A172 (cell line): ENCODE measurements at places on chromosomes 13 and 19. TPM values are rescaled to one million over a fixed set of nuclear protein-coding genes. Genes with fewer than 3 reads are reported as not detected.

SMAD9 gene
- 2.1 and 5.2 TPM in 2 replicates for total RNA-seq

GRCh38 chr13:111060237-111060919 lies 54.7 kb upstream of the ARHGEF7 start:
- no peak for DNase-seq

GRCh38 chr19:10111405-10111811 lies at the start of gene P2RY11:
TSS of gene P2RY11 (plus strand) at chr19:10111693. CDS start at chr19:10111722, 29 bp downstream.
- DNase-seq = no peak

GRCh38 chr19:10936661-10937084 lies 8.1 kb downstream of the TIMM29 start:
- DNase-seq = peak; percentile 82

LHB gene
- total RNA-seq = not detected in 2 replicates

DNA sequence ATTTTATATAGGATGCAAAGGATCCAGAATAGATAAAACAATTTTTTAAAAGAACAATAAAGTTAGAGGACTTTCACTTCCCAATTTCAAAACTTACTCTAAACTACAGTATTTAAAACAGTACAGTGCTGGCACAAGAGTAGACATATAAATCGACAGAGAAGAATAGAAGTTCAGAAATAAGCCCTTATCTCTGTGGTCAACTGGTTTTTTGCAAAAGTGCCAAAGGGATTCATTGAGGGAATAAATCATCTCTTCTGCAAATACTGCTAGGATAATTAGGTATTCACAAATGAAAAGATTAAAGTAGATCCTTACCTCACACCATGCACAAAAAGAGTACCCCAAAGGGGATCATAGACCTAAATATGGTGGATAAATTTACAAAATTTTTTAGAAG lies 431.0 kb upstream of the HTR2A start:
- no peak for DNase-seq

- no peak for DNase-seq
Observed at GRCh38 chr19:22427547-22427946, 5.4 kb upstream of the ZNF98 start.

DNA sequence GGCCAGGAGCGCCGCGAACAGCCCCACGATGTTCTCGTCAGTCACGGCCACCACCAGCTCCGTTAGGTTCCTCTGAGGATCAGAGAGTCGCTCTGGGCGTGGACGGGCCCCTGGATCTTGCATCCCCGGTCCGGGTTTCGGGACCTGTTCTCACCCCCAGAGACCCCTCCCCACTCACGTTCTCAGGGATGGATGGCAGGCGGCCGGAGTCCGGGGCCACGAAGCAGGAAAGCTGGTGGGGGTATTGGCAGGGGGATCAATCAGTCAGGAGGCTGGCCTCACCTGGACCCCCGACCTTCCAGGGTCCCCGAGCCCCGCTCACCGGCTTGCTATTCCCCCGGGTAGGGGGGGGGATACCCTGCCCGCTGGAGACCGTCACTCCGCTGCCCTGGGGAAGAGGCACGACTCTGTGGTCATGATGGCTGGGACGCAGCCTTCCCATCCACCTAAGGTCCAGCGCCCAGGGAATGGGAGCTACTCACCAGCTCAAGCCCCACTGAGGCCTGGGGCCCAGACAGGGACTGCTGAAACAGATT lies 4.6 kb downstream of the DENND1C start:
- DNase-seq = no peak

- DNase-seq = no peak
Observed at GRCh38 chr13:113997845-113998751, 24.2 kb upstream of the C13orf46 start.

CCDC169 gene
- total RNA-seq = 7.0 and 9.2 TPM in 2 replicates

RUBCNL gene
- 0.14 and 0.29 TPM in 2 replicates for total RNA-seq

- no peak for DNase-seq
Observed at GRCh38 chr13:110329798-110330461, 22.8 kb downstream of the COL4A2 start.

DNA sequence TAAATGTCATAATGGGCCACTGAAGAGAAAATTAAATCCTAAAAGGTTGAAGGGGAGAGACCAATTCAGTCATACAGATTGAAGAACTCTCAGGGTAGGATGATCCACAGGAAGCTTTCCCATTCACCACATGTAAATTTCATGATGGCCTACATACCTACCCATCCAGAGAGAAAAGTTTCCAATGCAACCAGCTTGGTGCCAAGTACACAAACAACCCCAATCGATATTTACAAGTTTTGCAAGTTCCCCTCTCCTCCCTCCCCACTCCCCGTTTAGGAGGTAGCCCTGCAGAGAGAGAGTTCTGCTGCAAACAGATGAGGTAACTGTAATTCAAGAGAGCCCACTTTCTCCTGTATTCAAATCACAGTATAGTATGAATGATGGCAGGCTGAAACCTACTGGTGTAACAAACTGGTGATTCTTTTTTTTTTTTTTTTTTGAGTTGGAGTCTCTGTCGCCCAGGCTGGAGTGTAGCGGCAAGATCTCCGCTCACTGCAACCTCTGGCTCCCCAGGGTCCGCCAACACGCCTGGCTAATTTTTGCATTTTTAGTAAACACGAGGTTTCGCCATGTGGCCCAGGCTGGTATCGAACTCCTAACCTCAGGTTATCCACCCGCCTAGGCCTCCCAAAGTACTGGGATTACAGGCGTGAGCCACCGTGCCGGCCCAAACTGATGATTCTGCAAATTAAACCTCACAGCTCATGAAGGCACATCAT lies 14.4 kb downstream of the FOXO1 start:
- no peak for DNase-seq

COX6B2 gene
- total RNA-seq = 0.28 TPM in 1 of 2 replicates, not detected in the other

TYROBP gene
- not detected in 2 replicates for total RNA-seq

- no peak for DNase-seq
Observed at GRCh38 chr13:32822771-32823170, 193.5 kb upstream of the KL start.

S1PR2 gene
- total RNA-seq = 1.7 and 2.5 TPM in 2 replicates

ZSCAN4 gene
- 0.12 TPM in 1 of 2 replicates, not detected in the other for total RNA-seq

GRCh38 chr13:46778890-46779289 lies 18.1 kb downstream of the ESD start:
- DNase-seq = no peak

GRCh38 chr13:74226791-74227475 lies 92.7 kb upstream of the KLF12 start:
- DNase-seq = no peak

- DNase-seq = no peak
Observed at GRCh38 chr13:67225252-67226159, 4.6 kb downstream of the PCDH9 start.

- no peak for DNase-seq
Observed at GRCh38 chr13:45564133-45564776, 51.3 kb downstream of the ERICH6B start.

DNA sequence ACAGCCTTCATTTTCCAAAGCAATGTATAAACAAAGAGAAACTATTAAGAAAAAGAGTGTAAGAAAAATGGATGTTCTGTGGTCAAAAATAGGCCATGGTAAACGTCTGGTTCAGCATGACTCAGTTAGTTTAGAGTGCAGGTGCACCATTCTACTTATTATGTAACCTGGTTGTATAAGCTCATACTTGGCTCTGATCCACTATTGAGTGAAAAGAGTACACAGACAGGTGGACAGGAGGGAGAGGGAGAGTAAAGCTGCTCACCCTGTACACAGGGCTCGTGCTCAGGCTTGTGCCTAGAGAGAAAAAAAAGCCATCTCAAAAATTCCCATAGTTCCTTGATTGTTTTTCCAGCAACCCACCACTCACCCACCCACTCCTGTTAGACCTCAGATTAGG lies 85.8 kb upstream of the ZNF91 start:
- DNase-seq = no peak

HCN2 gene
- 9.3 and 12.7 TPM in 2 replicates for total RNA-seq

- peak; percentile 9 for DNase-seq
Observed at GRCh38 chr13:75251188-75251587, 230.8 kb downstream of the TBC1D4 start.

CACNG7 gene
- total RNA-seq = 0.07 TPM in 1 of 2 replicates, not detected in the other

TSHZ3 gene
- 4.7 and 5.6 TPM in 2 replicates for total RNA-seq

- no peak for DNase-seq
Observed at GRCh38 chr13:72852207-72852606, 70.3 kb downstream of the PIBF1 start.

DNA sequence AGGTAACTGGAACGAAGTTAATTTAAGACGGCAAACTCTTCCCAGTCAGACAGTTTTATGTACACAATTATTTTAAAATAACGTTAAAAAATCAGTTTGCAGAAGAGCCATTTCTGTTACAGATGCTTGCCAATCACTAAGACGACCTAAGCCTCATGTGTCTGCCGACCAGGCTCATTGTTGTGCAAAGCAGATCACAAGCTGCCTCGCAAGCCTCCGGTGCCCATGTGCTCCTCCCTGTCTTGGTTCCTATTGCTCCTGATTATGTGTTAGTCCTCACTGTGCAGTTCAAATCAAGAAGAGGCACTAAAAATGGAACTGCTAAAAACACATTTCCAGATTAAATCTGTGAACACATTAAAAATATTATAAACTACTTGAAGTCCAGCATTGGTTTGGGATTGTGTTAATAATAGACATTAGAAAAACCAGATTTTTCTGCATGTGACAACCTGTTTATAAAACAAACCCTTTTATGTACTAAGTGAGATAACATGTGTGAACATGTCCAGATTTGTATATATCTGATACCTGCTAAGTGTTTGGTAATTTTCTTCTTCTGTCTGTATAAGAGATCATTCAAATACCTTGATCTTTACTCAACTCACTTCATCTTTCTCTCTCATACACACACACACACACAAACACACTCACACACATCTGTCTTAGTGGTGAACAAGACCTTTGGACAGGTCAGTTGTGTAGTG lies 81.9 kb upstream of the SLC15A1 start:
- no peak for DNase-seq

GRCh38 chr13:112905086-112905485 lies 63.9 kb upstream of the MCF2L start:
- no peak for DNase-seq

AP1M2 gene
- 39.4 and 41.9 TPM in 2 replicates for total RNA-seq

SYMPK gene
- total RNA-seq = 18.6 and 25.5 TPM in 2 replicates

- no peak for DNase-seq
Observed at GRCh38 chr13:38590796-38591507, 95.9 kb upstream of the FREM2 start.

ADPRHL1 gene
- 0.96 and 2.1 TPM in 2 replicates for total RNA-seq

DNA sequence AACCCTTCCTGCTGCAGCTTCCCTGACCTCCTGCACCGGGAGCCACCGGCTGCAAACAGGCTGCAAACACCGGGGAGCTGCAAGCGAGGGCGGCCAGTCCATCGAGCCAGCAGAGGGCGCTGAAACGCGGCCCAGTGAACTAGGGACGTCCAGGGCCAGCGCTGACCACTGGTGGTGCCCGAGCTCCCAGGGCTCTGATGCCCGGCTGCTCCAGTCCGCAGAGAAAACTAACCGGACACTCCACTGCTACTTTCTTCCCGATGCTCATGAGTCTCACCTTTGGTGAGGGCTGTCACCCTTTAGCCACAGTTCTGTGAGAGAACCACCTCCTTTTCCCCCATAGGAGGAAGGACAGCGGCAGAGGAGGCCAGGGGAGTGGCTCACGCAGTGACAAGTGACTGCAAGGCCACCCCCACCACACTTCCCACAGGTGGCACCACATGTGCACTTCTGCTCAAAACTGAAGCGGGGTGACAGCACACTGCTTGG lies 82.8 kb upstream of the MTIF3 start:
- DNase-seq = peak; percentile 67

- no peak for DNase-seq
Observed at GRCh38 chr13:114038900-114039299, 65.0 kb upstream of the C13orf46 start.

GRCh38 chr13:47548294-47548840 lies 452.7 kb downstream of the SUCLA2 start:
- no peak for DNase-seq

- no peak for DNase-seq
Observed at GRCh38 chr13:50377726-50378270, 362.6 kb downstream of the KCNRG start.

DNA sequence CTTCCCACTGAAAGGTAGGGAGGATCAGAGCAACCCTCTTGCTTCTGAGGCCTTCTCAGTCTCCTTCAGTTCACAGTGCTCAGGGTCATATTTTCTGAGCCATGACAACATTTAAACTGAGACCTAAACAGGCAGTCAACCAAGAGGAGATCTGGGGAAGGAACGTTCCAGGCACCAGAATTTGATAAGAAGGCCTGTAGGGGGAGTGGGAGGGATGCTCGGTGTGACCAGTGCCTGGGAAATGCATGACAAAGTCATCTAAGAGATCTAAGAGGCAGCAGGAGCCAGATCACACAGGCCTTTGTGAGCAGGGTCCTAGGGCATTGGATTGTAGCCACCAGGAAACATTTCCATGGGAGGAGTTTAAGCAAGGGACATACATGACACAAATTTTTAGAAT lies 71.6 kb downstream of the SHISA2 start:
- peak; percentile 16 for DNase-seq

DNA sequence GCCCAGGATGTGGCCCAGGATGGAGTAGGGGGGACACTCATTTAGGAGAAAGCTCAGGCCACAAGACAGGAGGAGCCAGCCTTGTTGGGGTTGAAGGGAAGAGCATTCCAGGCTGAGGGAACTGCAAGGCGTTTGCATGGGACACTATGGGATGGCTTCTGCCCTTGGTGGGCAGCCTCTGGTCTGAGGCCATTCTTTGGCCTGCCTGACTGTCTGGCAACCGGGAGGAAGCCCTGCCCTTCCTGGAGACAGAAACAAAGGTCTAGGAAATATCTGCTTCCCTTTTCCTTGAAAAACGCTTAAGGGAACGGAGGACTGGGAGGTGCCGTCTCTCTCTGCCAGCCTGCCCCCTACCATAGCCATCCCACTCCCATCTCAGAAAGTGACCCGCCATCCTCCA lies 2.8 kb upstream of the ICAM1 start:
- DNase-seq = no peak

GRCh38 chr13:75723901-75724300 lies 87.8 kb downstream of the LMO7 start:
- DNase-seq = no peak

EDNRB gene
- total RNA-seq = not detected in 2 replicates

GRCh38 chr13:52082601-52083000 lies 46.3 kb downstream of the NEK5 start:
- no peak for DNase-seq

DNA sequence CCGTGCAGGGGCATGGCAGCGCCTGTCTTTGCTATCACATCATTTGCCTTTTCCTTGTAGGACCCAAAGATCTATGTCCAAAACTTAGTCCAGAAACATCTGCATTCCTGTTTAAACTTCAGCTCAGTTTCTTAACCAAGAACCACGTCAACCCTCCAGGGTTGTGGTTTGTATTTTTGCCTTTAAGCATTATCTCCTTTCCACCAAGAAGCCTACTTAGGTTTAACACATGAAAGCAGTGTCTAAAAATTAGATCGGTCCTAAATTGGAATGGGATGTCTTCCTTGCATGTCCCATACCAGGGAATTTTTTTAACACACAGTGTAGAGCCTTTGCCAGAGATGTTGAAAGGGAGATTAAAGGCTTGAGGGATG lies 38.8 kb downstream of the DHRS12 start:
- no peak for DNase-seq

AMER2 gene
- total RNA-seq = not detected in 2 replicates

GRCh38 chr19:18440415-18440877 lies 2.5 kb upstream of the ISYNA1 start:
- no peak for DNase-seq

PGLYRP1 gene
- total RNA-seq = not detected in 2 replicates

SRRM5 gene
- not detected in 2 replicates for total RNA-seq
